ENCODE measurements at places on chromosomes 13 and 19.

- DNase-seq, result peak; percentile 77
Observed at GRCh38 chr19:36605101-36605876, at the start of gene ZNF382. ZNF382 (plus strand) TSS chr19:36605313; CDS start chr19:36609915, 4,602 bp downstream.

- no peak for DNase-seq
Observed at GRCh38 chr13:100275746-100276145, 186.9 kb downstream of the PCCA start.

GRCh38 chr13:24142453-24142852 lies 18.1 kb upstream of the SPATA13 start:
- DNase-seq, result no peak

- DNase-seq, result no peak
Observed at GRCh38 chr13:76882431-76882830, 3.8 kb downstream of the KCTD12 start.

DNA sequence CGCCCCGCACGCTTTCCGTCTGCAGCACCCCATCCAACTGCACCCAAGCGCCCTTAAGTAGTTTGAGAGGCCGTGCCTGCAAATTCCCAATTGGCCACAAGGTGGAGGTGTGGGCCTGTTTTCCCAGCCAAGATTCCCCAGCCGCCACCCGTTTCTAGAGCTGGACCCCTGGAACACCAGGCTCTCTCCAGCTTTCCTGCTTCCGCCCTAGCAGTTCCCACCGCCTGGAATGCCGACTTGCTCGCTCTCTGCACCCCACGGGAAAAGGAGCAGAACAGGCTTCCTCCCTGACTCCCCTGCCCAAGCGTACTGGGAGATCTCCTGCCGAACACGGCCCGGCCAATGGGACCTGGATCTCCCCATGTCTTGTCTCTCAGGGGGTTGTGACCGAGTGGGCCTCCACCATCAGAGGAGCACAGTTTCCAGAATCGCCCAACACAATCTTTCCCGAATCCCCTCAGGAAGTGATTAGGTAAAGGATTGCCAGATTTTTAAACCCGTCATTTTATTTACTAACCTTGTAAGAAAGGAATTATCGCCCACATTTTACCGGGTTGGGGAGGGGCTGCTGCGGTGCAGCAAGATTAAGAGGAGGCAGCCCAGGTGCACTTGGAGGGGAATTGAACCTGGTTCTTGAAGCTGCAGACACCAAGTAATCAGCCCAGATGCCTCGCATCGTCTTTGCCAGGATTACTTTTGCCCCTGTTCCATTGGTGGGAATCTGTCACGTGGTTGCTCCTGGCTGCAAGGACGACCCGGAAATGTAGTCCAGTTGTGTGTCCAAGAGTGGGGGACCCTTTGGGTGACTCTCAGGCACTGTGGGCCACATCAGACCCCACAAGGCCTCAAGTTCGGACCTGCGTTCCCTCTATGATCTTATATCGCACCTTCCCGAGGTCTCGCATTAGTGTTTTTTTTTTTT lies 3.5 kb upstream of the NAPSA start:
- DNase-seq, result peak; percentile 54

GRCh38 chr19:1668486-1669270 lies 16.3 kb upstream of the TCF3 start:
- no peak for DNase-seq

GRCh38 chr13:49210114-49210513 lies 10.0 kb upstream of the MLNR start:
- DNase-seq, result no peak

DNA sequence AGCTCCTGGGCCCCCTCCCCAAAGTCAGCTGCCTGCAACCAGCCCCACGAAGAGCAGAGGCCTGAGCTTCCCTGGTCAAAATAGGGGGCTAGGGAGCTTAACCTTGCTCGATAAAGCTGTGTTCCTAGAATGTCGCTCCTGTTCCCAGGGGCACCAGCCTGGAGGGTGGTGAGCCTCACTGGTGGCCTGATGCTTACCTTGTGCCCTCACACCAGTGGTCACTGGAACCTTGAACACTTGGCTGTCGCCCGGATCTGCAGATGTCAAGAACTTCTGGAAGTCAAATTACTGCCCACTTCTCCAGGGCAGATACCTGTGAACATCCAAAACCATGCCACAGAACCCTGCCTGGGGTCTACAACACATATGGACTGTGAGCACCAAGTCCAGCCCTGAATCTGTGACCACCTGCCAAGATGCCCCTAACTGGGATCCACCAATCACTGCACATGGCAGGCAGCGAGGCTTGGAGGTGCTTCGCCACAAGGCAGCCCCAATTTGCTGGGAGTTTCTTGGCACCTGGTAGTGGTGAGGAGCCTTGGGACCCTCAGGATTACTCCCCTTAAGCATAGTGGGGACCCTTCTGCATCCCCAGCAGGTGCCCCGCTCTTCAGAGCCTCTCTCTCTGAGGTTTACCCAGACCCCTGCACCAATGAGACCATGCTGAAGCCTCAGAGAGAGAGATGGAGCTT lies 4.7 kb upstream of the CEACAM5 start:
- DNase-seq, result no peak

GRCh38 chr13:99197117-99197651 lies 3.5 kb upstream of the UBAC2 start:
- DNase-seq, result no peak

DNA sequence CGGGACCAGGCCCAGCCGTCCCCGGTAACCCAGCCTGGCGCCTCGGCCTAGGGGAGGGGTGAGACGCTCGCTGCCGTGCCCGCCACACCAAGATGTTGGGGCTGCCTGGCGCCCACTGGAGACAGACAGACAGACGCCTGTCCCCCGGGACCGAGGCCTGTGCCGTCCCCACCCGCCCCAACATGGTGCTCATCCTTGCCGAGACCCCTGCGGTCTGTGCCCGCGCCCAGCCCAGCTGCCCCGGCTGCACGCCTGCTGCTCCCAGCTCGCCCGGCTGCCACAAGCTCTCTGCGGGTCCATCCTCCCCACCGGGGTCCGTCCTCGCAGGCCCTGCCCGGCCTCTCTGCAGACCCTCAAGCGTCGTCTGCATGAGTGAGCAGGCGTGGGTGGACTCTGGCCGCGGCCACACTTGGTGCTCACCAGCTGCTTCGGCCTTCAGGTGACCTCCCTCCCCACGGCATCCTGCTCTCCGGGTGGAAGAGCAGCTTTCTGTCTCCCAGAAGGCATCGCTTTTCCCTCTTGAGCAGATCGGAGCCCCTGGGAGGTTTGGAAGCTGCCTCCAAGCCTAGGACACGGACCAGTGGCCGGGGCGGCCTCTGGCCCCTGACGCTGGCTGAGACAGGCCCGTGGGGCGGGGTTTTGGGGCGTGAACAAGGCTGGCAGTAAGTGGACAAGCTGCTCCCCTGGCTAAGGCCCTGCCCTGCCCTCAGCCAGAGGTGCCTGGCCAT lies 6.7 kb upstream of the TMPRSS9 start:
- no peak for DNase-seq

GRCh38 chr19:14467816-14468215 lies 7.3 kb downstream of the PTGER1 start:
- DNase-seq, result no peak

- DNase-seq, result no peak
Observed at GRCh38 chr13:91228108-91228507, 119.4 kb upstream of the MIR17HG start.

GRCh38 chr13:41554626-41555386 lies 97.5 kb downstream of the RGCC start:
- no peak for DNase-seq

DNA sequence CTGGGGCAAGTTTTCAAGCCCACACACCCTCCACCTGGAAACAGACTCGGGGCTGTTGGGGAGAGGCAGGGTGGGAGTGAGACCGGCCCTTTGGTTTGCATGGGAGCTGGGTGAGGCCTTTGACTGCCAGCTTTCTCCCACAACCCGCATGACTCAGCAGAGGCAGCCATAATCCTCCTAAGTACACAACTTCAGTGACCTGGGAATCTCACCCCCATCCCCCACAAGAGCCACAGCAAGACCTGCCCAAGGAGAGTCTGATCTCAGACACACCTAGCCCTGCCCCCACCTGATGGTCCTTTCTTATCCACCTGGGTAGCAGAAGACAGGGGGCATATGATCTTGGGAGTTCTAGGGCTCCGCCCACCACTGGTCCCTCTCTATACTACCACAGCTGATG lies 1615.4 kb downstream of the EFNB2 start:
- no peak for DNase-seq

- no peak for DNase-seq
Observed at GRCh38 chr13:50428183-50428877, 413.1 kb downstream of the KCNRG start.

DNA sequence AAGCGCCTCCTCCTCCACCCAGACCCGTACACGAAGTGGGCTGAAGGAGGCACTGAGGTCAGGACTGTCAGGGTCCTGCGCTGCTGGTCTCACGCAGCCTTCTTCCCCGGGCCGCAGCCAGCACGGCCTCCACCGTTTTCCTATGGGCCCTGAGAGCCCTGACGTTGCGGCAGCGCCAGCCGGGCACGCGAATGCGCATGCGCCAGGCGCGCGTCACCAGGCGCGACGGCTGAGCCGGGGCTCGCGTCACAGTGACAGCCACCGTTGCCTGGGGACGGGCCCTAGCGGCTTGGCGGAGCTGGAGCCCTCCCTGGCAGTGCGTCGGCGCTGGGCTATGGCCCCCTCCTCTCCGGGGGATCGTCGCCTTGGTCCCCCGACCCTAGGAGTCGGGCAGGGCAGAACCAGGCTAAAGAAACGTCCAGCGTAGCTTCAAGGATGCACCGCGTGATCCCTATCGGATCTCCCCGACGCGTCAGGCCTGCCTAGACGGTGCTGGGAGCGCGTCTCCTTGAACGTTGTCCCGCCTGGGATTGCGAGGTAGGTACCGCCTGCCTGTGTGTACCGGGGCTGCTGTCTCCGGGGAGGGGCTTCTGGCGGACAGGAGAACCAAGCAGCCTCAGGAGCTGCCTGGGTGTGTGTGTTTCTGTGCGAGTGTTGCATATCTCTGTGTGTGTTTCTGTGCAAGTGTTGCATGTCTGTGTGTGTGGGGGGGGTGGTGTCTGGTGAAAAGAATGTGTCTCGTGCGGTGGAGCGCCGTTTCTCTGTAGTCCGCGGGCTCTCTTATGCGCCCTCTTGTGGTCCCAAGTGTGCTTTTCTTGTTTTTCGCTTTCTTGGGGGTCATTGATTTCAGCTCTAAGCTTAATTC lies 43.2 kb downstream of the ZNF571 start:
- DNase-seq, result peak; percentile 4

GRCh38 chr13:39095500-39095899 lies 57.2 kb downstream of the NHLRC3 start:
- DNase-seq, result no peak

DNA sequence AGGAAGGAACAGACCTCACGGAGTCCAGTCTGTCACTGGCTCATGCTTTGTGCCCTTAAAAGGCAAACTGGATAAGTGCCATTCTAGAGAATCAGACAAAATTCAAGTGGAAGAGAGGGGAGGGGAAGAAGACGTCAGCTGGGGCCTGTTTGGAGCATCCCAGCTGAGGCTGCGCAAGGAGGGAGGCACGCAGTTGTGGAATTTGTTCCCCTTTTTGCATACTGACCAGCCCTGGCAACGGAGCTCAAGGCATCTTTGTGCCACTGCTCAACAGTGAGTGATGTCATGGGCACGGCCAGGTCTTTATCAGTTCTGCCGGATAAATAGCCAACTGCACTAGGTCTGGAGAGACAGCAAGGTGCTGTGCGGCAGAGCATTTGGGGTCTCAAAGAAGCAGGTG lies at the start of gene GPR42:
TSS of gene GPR42 (plus strand) at position 347 of the 400 bp plus-strand sequence. CDS start 292 bp downstream, outside the sequence.
- no peak for DNase-seq

GRCh38 chr13:48255954-48256353 lies 22.9 kb downstream of the ITM2B start:
- no peak for DNase-seq

DNA sequence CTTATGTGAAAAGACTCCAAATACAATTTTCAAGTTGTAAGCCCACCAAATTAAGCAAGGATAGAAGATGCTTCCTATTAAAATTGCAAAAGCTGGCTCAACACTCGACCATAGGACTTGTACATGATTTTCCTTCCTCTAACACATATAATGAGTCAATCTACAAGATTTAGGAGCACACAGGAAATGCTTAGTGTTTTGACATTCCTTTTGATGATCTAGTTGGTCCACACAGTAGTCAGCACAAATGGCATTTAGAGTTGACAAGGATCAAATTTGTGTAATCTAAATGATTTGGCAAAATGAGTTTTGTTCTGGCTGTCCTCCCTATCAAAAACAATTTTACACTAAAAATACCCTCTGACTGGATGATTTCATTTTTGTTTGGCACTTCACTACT lies 340.2 kb downstream of the DIAPH3 start:
- no peak for DNase-seq

DNA sequence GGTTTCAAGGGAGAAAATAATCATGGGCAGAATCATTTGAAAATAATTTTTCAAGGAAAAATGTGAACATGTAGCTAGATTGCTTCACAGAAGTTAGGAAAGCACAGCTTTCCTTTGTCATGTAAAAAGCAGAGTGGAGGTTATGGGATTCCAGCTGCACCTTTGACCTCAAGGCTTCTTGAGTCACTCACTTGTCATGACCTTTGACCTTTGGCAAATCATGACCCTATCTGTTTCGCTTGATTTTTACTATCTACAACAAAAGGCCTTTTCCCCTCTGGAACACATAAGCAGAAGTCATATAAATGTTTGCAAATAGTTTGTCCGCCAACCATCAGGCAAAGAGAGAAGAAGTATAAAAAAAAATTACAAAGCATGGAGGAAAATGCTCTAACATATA lies 210.7 kb upstream of the MIR17HG start:
- no peak for DNase-seq

GRCh38 chr19:49691243-49692146 lies 579 bp downstream of the CPT1C start:
- DNase-seq, result no peak

DNA sequence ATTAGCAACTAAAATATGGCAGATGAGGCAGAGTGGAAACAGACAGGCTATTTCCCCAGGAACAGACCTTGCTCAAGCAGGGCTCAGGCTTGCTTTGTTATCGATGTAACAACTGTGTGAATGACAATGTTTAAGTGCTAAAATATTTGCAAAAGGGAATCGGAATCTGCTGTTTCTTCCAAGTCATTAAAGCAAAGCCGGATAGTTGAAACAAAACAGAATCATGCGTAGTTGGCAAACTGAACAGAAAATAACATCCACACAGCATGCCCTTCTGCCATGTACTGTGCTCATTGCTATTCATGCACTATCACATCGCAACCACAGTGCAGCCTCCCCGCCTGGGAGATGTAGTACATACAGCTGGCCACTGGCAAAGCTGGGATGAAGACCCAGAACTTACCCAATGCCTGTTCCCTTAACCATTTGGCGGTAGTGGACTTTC lies 799.1 kb downstream of the DIAPH3 start:
- no peak for DNase-seq

GRCh38 chr19:58395979-58396627 lies 647 bp downstream of the RNF225 start:
- DNase-seq, result no peak

- no peak for DNase-seq
Observed at GRCh38 chr19:14112809-14113385, 4.7 kb downstream of the PRKACA start.

- DNase-seq, result no peak
Observed at GRCh38 chr19:35177377-35178274, 23.1 kb downstream of the FXYD5 start.
